ENCODE measurements at places on chromosomes 11 and 22.

- no peak for DNase-seq
Observed at GRCh38 chr22:49183826-49184216, 643.9 kb downstream of the BRD1 start.

GRCh38 chr11:48031602-48032001 lies 51.2 kb downstream of the PTPRJ start:
- no peak for DNase-seq

DNA sequence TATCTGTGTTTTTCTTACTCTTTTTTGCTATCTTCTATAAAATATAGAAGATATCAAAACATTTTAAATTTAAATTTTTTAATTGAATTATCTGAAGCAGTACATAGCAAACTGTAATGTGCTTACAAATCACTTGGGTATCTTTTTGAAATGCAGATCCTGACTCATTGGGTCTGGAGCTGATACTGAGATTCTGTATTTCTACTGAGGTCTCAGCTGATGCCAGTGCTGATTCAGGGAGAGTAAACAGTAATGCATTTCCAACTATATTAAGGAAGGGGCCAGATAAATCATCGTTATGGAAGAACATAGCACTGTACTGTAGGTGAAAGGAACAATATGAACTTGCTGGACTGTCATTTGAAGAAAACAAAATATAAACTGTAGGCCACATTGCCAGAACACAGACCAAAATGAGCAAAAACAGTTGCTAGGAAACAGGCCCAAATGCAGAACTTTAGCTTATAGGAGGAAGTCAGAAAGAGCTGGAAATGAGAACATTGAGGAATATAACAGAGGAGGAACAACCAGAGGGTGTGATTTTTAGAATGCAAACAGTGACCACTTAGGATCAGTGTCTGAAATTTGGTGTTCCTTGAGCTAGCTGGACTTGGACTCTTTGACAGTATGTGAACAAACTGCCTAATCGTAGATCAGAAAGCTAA lies 3.3 kb downstream of the ARL14EP start:
- peak; percentile 44 for DNase-seq

GRCh38 chr11:112942966-112943643 lies 18.1 kb upstream of the NCAM1 start:
- DNase-seq = no peak

DNA sequence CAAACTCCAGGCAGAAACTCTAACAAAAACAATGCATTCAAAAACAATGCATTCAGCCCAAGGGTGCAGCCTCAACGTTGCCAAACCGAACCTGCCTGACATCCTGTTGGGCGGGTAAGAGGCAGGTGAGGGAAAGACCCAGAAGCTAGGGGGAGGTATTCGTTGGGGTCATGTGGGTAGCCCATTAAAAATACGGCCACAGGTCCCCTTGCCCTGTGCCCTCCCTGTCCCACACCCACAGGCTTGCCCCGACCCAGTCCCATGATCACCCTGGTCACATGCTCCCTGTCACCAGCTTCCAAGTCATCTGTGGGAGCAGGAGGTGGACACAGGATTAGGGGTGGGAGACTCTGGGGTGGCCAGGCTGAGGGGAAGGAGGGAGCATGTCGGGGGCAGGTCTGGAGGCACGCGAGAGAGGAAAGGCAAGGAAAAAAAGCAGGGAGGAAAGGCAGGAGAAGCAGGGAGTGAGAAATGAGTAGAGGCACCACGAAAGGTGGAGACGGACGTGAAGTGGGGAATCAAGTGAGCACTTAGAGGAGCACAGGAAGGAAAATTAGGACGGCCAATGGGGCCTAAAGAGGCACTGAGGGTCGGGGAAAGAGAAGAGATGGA lies 683 bp downstream of the PLA2G6 start:
- DNase-seq = no peak

- DNase-seq = no peak
Observed at GRCh38 chr11:62477927-62478326, 59.1 kb downstream of the SCGB1A1 start.

DNA sequence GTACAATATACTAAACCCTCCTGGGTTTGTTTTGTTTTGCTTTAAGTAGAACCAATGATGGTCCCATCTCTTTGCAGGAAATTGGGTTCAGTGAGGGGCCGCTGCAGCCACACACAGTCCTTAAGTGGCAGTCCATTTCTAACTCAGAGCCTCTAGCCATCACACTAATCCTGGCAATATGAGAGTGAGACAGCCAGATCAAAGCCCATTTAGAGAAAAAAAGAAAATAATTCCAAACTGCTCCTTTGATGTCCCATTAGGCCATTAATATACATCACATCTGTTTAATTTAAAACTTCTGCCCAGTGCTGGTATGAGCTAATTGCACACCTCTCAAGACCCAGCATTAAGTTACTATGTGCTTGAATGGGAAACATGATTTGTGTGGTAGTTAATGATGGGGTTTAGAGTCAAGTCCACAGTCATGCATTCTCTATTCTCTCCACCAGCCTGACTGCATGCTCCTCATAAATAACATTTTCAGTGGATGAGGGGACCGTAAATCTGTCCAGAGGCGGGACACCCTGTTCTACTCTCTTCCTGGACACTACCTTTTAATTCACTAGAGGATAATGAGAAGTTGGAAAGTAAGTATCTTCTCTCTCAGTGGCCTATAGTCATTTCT lies 53.8 kb upstream of the BIRC3 start:
- DNase-seq = no peak

- no peak for DNase-seq
Observed at GRCh38 chr11:55658031-55658573, 3.9 kb upstream of the OR4C6 start.

DNA sequence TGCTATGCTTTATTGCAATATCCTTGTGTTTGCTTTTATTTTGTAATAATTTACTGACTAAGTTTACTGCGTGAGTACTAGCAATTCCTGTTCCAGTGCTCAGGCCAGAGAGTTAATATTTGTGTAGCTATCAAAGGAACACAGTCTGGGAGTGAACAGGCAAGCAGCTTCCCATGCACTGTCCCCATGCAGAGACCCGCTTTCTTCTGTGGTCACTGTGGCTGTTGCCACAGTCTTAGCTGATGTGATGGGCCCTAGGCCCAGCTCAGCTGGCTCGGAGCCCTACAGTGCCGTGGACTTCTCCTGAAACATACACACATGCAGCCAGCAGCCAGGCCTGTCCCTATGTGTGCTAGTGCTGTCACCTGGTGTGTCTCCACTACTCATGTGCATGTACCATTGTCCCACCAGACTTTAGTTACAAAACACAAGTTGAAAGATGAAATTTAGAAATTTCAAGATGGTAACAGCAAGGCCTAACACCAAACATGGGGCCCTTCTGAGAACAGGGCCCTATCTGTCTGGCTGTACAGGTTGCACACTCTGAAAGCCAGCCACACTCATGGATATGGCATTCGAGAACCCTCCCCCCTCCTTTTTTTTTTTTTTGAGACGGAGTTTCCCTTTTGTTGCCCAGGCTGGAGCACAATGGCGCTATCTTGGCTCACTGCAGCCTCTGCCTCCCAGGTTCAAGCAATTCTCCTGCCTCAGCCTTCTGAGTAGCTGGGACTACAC lies 12.3 kb upstream of the SCUBE2 start:
- DNase-seq = no peak

- no peak for DNase-seq
Observed at GRCh38 chr11:109439684-109440083, 17.7 kb downstream of the C11orf87 start.

Measured in HFFc6 (cell line).